GM03348 (cell line): ENCODE measurements at places on chromosomes 5 and 9.

GRCh38 chr5:91076138-91076537 lies 307.0 kb downstream of the ARRDC3 start:
- peak; percentile 14 for DNase-seq

DNA sequence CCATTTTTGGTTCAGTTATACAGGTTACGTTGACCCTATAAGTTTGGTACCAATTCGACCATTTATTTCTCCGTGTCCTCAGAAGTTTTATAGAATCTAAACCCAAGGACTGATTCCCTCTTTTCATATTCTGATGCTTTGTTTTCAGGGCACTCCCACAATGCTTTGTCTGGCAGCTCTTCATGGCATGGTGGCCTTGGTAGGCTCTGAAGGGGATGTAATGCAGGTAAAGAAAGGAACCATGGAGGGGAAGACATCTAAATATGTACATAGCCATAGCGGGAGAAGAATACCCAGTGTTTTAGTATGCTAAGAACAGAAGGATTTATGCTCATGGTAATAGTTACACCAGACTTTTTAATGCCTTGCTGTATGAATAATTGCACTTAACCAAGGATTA lies 82.7 kb downstream of the HACD4 start:
- DNase-seq: no peak

DNA sequence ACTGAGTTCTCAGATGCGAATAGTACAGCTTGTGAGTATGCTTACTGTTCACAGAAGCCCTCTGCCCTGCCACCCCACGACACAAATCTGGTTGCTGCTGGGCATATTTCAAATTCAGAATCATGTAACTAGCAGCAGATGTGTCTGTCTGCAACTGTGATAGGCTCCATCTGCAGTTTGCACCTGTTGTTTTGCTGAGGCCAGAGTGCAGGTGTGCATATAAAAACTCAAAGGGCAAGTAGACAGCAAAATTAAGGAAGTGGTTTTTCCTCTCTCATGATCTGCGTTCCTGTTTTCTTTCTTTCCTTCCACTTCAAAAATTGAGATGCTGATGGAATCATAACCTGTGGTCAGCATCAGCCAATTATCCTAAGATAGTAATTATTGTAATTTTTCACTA lies 1000.5 kb downstream of the PTPRD start:
- no peak for DNase-seq

DNA sequence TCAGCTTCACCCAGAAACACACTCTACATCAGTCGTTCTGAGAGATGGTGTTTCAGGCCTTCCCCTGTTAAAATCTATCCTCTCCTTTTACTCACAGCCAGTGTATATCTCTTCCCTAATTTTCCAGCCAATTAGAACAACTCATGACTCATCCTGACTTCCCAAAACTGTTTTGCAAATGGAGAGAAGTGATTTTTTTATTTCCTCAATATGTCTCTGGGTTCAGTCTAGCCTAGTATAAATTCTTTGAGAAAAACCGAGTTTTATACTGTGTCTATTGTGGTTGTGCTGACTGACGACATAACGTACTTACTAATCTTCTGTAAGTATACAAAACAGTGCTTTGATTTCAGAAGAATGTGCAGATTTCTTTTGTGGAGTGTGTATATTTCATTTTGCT lies 28.4 kb upstream of the CAST start:
- DNase-seq: no peak

GRCh38 chr9:19379697-19380046 lies 364 bp downstream of the RPS6 start:
- peak; percentile 52 for DNase-seq

GRCh38 chr5:57824047-57824446 lies 341.4 kb upstream of the ACTBL2 start:
- DNase-seq: peak; percentile 63

GRCh38 chr5:91245871-91246270 lies 137.2 kb downstream of the ARRDC3 start:
- peak; percentile 9 for DNase-seq

GRCh38 chr9:134165357-134166315 lies 1.3 kb upstream of the RNU6ATAC start:
- no peak for DNase-seq

- DNase-seq: no peak
Observed at GRCh38 chr9:94948567-94949235, 222.2 kb downstream of the AOPEP start.

- DNase-seq: no peak
Observed at GRCh38 chr9:86352440-86353077, 1.7 kb downstream of the TUT7 start.

- peak; percentile 89 for DNase-seq
Observed at GRCh38 chr5:137954131-137954879, 65.0 kb downstream of the PKD2L2 start.

DNA sequence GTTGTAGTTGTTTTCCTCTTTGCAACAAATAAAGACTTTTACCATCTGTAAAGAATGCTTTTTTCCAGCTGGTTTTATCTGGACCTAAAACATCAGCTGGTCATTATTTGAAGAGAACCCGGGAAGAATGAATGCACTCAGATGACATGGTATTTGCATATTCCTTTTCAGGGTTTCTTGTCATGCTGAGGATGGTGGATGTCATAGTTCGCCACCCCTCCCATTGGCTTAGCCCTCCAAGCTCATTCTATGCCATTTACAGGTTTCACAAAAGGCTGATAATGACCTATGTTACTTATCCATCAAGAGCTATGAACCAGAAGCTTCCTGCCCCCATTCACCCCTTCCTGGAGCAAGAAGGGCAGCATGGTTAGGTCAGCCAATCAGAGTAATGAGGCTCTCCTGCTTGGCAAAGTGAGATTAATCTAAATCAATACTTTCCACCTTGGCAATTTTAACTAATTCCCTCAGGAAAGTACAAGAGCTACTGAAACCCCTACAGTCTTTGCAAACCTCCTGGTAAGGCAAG lies 440.5 kb upstream of the TLE4 start:
- DNase-seq: no peak

DNA sequence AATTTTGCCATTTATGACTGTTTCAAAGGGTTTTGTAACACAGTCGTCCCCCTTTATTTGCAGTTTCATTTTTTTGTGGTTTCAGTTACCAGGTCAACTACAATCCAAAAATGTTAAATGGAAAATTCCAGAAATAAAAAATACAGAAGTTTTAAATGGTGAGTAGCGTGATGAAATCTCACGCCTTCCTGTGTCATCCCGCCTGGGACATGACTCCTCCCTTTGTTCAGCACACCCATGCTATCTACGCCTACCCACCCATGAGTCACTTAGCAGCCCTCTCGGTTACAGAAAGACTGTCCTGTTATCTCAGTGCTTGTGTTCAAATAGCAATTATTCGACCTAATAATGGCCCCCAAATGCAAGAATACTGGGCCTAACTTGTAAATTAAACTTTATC lies 765.3 kb upstream of the ADAMTS16 start:
- DNase-seq: no peak

DNA sequence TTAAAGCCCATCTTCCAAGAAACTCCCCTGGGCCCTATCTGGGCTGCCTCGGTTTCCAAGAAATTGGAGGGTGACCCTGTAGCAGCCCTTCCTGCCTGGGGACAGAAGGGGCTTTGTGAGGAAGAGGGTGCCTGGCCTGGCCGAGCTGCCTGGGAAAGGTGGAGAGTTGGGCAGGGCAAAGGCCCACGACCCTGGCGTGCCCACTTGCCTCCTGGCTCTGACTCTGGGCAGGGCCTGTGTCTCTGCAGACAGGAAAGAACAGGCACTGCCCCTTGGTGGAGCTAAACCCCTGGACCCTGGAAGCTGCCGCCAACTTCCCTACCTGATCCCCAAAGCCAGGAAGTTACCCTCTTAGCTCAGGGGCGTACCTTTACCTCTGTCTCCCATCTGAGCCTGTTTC lies 149.3 kb downstream of the RGS3 start:
- DNase-seq: no peak

GRCh38 chr9:88995200-88995577 lies 3.9 kb downstream of the S1PR3 start:
- DNase-seq: no peak

GRCh38 chr5:31097851-31098250 lies 95.6 kb upstream of the CDH6 start:
- DNase-seq: no peak

DNA sequence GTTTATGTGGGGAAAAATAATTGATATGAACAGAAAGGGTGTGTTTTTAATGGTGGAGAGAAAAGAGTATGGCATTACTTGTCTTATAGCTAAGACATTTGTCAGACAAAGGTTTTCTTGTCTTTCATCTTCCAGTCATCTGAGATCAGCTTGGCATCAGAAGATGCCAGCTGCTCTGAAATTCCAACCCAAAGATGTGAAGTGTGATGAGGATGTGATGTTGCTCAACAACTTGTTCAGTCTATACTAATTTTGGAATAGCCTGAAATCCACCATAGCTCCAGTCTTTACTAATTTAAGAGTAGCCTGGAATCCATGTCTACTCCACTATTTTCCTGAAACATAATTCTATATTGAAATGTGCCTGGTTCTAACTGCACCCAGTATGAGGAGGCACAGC lies 182.3 kb downstream of the CFAP90 start:
- no peak for DNase-seq

- DNase-seq: no peak
Observed at GRCh38 chr5:36787365-36788093, 89.0 kb upstream of the NIPBL start.

DNA sequence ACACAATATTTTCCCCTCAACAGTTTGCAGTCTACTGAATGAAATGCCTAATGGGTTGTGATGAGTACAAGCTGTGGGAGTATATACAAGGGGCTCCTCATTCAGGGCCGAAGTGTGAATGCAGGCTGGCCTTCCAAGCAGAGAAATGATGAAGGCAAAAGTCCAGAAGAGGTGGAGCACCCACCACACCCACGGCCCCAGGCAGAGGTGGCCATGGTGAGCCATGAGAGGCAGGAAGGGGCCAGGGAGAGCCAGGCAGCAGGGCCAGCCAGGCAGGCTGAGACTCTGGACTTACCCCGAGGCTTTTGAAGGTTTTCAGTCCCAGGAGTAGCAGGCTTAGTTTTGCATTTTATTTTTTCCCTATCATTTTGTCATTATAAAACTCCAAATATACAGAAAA lies 218.1 kb downstream of the AUH start:
- DNase-seq: no peak

DNA sequence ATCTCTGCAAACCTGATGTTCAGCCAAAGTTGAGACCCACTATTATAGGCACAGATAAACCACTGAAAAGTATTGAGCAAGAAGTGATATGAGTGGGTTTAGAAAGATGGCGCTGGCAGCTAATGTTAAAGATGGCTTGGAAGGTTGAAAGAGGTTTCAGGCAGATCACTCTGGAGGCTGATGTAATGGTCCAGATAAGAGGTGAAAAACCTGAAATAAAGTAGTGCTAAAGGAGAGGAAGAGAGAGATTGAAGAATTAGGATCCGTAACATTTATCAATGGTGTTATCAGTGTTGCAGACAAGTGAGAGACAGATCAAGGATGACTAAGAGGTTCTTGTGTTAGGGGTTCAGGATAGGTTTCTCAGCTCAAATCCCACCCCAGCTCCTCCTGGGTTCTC lies 58.3 kb downstream of the SLC44A1 start:
- DNase-seq: no peak

- DNase-seq: no peak
Observed at GRCh38 chr5:73438645-73439470, 9.7 kb downstream of the FOXD1 start.
